Activated CD4-positive, alpha-beta T cell treated with anti-CD3 and anti-CD28 coated beads for 4 hours (primary cell): ENCODE measurements at places on chromosomes 12 and 14.

DNA sequence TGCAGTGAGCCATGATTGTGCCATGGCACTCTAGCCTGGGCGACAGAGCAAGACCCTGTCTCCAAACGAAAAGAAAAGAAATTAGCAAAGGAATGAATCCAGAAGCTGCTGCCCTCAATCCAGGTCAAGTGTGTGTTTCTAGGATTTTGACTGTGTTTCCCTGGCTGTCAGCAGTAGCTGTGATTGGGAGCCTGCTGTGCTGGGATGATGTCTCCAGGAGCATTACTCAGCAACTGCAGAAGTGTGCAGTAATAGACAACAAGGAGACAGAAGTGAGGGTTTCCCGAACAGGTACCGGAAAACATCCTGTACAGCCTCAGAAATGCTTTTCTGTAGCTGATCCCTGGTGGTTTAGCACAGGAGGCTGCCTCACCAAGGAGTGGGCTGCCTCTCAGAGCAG is 492.5 kb downstream of the FUT8 start:
- DNase-seq = no peak

GRCh38 chr12:20097626-20098025 is 270.7 kb upstream of the PDE3A start:
- no peak for DNase-seq

DNA sequence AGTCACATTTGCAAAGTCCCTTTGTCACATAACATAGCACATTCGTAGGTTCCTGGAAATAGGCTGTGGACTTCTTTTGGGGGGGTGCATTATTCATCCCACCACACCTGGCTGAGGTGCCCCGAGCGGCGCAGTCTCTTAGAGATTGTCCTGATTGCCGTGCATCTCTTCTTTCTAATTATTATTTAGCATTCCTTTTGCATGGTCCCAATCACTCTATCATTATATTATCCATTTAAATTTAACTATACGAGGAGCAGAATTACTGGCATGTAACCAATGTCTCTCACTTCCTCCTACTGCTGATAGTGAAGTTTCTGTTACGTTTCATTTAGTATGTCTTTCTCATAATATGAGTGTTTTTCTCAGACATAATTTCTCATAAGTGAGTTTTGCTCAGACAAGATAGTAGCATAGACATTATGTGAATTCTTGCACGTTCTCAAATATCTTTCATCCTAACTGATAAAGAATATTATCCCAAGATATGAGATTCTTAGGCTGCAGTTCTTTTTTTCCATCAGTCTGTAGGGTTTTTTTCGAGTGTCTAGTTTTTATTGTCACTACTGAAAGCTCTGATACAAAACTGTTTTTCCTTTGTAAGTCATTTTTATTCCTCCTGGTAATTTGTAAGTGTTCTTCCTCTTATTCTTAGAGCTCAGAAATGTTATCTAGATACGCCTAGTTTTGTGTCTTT is 444.3 kb downstream of the NELL2 start:
- DNase-seq = no peak

DNA sequence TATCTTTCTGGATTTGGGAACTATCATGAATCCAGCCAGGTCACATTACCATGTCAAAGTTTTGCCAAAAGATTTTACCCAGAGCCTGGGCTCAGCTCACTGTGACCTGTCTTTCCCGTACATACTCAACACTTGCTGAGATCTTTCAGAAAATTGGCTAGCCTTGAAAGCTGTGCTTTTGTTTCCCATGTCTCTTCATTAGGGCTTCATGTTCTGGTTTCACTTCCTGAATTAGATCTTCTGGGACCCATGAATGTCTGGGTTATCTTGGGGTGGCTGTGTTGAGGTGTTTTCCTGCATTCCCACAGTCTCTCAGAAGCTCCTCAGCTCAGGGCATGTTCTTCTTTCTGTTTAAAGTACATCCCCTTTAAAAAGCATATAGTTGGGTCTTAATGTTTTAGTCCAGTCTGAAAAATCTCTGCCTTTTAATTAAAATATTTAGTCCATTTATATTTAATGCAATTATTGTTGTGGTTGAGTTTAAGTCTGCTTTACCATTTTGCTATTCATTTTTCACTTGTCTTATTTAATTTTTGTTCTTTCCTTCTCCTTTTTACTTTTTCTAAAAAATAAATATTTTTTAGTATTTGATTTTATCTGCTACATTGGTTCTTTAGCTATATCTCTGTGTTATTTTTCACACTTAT is 242.7 kb downstream of the VRK1 start:
- DNase-seq = no peak

DNA sequence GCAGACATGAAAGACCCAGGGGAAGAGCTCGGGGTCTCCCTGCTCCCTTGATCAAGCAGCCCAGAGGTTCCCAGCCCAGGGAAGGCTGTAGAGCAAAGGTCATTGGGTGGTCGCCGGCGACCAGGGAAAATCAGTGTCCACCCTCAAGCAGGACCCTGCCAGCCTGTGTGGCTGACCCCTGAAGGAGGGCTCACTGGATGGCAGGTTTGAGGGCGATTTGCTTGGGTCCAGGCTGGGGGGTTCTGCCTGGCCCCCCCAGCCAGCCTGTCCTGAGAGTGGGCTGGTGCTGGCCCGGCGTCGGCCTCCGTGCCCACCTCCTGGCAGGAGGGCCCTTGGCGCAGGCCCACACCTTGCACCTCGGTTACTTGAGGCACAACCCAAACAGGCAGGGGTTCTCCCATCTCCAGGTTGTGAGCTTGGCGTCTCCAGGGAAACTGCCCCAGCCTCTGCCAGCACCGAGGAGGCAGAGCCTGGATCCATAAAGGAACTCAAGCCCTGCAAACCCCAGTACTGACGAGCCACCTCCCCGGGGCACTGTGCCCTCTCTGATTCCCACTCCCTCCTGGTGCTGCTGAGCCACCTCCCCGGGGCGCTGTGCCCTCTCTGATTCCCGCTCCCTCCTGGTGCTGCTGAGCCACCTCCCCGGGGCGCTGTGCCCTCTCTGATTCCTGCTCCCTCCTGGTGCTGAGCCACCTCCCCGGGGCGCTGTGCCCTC is 329.0 kb upstream of the SFSWAP start:
- DNase-seq = no peak

DNA sequence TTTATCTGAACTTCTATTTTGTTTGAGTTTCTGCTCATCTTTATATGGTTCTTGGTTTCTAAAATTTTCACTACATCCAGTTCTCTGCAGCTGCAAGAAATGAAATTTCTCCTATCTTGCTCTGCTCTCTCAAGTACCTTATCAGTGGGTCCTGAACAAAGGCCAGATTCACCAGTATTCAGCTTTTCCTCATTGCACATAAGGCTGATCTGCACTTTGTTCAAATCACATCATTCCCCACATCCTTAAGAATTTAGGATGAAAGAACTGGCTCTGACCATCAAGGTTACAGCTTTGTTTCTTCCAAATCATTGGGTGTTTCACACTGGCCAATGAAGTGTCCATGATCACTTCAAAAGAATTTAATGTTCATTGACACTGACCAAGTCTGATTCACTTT is 211.4 kb downstream of the GRIN2B start:
- no peak for DNase-seq

DNA sequence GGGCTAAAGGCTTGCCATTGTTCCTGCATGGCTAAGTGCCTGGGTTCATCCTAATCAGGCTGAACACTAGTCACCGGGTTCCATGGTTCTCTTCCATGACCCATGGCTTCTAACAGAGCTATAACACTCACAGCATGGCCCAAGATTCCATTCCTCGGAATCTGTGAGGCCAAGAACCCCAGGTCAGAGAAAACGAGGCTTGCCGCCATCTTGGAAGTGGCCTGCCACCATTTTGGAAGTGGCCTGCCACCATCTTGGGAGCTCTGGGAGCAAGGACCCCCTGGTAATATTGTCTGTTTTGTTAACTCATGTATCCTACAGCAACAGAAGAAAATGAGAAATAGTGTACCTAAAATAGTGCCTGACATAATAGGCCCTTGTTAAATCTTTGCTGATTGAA is 92.7 kb downstream of the ADAMTS20 start:
- DNase-seq = no peak

GRCh38 chr12:94602024-94602423 is 48.3 kb downstream of the TMCC3 start:
- no peak for DNase-seq
